ENCODE measurements at places on chromosomes 4 and X.

GRCh38 chr4:96390404-96390803, 550.5 kb downstream of the PDHA2 start:
- DNase-seq, result no peak

DNA sequence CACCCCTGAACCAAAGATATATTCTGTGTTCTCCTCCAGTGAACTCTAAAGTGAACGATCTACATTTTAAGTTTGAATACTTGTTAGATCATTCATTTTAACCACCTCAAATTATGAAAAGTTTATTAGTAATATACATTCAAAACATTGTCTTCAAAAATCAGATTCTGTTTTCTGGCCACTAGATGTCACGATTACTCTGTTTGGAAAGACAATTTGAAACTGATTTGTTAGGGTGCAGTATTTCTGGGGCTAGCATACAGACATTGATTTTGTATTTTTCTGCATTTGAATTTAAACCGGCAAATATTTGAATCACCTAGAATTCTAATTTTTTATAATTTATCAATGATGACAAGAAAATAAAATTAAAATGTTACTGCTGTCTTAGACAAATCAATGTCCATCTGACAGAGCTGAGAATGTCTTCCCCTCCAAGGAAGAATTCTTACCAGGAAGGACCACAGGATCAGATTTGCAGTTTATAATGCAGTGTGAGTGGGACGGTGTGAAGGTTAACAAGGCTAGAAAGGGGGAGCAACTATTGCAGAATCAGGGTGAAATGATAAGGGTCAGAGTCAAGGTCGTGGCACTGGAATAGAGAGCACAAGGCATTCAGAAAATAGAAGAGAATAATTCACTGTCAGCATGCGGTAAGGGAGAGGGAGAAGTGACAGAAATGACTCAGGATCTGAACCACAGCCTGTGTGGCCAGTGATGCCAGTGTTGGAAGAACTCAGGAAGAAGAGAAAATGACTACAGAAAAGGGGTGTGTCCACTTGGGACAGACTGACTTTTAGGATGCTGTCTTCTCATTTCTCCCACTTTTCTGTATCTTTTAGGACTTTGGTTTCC, 91.6 kb downstream of the ANXA10 start:
- DNase-seq, result no peak

GRCh38 chr4:79854856-79855502, 218.1 kb downstream of the ANTXR2 start:
- DNase-seq, result no peak

- no peak for DNase-seq
Measured at GRCh38 chr4:145887241-145887991, 51.2 kb downstream of the ZNF827 start.

- DNase-seq, result no peak
Measured at GRCh38 chr4:40831146-40831907, 81.6 kb downstream of the NSUN7 start.

GRCh38 chr4:120812216-120812615, 110.3 kb downstream of the PRDM5 start:
- DNase-seq, result no peak

DNA sequence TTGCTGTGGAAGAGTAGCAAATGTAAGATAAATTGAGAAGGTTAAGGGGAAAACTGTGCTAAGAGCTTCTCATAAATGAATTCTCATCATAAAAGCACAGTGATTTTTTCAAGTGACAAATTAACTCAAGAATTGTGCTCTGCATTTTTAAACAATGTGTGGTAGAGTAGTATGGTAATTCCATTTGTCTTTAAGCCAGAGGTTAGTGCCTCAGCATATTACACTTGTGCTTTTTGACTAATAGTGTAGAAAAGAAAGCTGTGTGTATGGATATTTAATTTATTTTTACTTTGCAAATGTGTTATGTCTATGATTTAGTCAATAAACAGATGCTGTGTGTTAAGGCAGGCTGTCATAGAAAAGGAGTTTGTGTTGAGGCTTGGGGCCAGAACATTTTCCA, 61.0 kb downstream of the FHIP1A start:
- no peak for DNase-seq

GRCh38 chrX:47587906-47588735, 5.9 kb downstream of the TIMP1 start:
- DNase-seq, result no peak

GRCh38 chrX:54530357-54530900, 410 bp downstream of the GNL3L start:
- DNase-seq, result no peak

DNA sequence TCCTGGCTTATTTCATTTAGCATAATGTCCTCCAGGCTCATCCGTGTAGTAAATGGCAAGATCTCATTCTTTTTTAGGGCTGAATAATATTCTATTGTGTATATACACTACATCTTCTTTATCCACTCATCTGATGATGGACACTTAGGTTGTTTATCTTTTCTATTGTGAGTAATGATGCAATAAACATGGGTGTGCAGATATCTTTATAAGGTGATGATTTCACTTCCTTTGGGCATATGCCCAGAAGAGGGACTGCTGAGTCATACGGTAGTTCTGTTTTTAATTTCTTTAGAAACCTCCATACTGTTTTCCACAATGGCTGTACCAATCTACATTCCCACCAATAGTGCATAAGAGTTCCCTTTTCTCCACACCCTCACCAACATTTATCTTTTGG, 317.6 kb upstream of the CNKSR2 start:
- DNase-seq, result no peak

- DNase-seq, result no peak
Measured at GRCh38 chr4:157961229-157961990, 211.4 kb downstream of the GASK1B start.

DNA sequence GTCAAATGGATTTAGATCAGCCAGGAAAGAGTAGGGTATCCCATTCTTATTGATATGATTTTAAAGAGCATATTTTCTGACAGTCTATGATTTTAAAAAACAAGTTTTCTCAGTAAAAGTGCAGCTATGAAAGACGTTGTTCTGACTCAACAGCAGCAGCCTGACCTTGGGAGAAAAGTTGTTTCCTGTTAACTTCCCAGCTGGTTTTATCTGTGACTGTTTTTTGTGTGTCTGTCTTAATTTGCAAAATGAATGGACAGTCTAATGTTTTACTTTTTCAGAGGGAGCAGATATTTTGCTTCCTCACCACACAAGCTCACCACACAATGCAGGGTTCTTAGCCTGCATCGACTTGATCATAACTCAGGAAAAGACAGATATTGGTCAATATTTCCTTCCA, 764 bp upstream of the MTHFD2L start:
- DNase-seq, result no peak

DNA sequence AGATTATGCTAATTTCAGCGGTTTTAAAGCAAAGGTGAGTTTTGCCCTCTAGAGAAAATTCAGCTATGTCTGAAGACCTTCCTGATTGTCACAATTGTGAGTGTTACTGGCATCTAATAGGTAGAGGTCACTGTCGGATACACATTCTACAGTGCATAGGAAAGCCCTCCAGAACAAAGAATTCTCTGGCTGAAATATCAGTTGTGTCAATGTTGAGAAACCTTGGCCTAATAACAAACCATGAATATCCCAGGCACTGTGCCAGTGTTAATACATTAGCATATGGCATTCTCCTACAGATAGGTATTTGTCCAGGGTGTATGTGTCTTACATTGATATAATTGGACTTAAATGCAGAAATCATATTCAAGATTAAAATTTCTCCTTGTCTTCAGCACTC, 294.3 kb downstream of the FSTL5 start:
- no peak for DNase-seq

- no peak for DNase-seq
Measured at GRCh38 chr4:177434667-177435066, 7.6 kb downstream of the AGA start.

GRCh38 chr4:833731-834367, 7.9 kb upstream of the CPLX1 start:
- no peak for DNase-seq

- no peak for DNase-seq
Measured at GRCh38 chr4:172596206-172596605, 572.4 kb upstream of the GALNT7 start.

DNA sequence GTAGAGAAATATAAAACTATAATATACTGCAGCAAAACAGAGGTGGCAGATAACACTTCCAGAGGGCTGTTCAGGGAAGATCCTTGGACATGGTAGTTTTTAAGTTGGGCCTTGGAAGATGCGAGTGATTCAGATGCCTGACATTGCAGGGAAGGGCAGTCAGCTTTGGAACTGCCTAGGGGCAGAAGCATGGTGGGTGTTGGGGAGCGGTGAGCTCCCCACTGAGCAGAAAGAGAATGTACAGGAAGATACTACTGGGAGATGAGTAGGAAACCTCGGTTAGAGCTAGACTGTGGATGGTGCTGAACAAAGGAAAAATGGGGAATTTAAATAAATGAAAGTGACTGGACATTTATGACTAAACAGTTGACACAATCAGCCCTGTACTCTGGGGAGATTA, 24.9 kb upstream of the SEC24B start:
- DNase-seq, result no peak

- no peak for DNase-seq
Measured at GRCh38 chr4:27049239-27049829, 188.7 kb downstream of the STIM2 start.

GRCh38 chrX:108772549-108772948, 36.2 kb upstream of the IRS4 start:
- no peak for DNase-seq

DNA sequence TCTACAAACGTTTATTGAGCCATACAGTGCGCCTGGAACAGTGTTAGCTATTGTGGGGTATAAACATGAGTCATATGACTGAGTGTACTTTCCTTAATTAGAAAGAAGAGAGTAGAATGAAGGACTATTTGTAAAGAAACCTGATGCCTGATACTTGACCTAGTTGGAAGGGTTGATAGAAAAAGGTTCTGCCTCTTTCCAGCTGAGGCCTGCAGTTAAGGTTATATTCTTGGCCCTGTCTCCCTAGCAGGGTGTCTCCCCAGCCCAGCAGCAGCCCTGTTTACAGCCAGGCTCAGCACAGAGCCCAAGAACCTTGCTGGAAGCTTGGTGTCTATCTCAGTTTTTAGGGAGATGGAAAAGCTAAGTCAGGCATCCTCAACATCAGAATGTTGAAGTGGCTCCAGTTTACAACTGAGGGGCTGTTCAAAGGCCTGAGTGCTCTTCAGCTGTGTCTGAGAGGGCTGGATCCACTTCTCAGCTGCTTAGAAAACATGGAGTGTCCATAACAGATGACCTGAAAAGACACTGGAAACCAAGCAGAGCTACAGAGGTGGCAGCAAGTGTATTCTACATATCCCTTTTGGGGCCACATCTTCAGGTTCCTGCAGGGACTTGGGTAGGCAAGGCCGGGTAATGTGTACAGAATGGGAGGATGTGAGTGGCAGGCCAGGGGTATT, 21.6 kb downstream of the NYX start:
- DNase-seq, result no peak

- DNase-seq, result no peak
Measured at GRCh38 chrX:130702867-130703707, 199.9 kb downstream of the ENOX2 start.

- no peak for DNase-seq
Measured at GRCh38 chr4:6938237-6938636, 28.6 kb downstream of the TBC1D14 start.

GRCh38 chrX:109739625-109740432, 6.8 kb upstream of the ACSL4 start:
- DNase-seq, result no peak

DNA sequence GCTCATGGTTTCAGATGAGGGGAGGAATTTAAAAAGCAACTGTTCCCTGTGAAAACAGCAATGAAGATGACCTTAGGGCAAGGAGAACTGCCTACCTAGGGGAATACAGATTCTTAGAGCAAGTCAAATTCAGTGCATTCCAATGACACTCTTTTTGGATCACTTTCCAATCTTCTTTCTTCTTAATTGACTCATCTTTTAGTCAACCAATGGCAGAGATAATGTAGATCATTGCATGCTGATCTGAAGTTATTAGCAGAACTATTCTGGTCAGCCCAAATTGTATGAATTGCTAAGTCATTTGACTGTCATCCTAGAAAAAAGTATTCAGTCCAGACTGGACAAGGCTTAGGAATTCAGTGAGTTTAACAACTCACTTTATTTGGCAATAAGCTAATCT, 12.6 kb upstream of the NR3C2 start:
- DNase-seq, result no peak

- no peak for DNase-seq
Measured at GRCh38 chrX:6041630-6042029, 187.0 kb downstream of the NLGN4X start.

DNA sequence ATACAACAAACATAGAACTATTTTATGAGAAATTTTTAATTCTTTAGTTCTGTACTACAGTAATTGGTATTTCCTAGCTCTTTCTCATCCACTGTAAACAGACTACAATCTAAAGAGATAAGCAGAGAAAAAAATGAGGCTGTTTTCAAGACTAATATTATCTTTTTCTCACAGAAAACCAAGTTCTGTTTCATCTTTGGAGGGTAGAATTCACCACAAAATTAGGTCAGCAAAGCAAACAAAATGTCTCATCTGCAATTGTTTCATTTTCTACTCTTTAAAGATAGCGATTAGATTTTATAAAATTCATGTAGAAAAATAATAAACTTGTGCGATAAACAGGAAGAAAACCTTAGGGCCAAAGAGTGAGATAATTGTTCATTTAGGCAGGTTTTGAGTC, 10.8 kb downstream of the APOO start:
- DNase-seq, result no peak

DNA sequence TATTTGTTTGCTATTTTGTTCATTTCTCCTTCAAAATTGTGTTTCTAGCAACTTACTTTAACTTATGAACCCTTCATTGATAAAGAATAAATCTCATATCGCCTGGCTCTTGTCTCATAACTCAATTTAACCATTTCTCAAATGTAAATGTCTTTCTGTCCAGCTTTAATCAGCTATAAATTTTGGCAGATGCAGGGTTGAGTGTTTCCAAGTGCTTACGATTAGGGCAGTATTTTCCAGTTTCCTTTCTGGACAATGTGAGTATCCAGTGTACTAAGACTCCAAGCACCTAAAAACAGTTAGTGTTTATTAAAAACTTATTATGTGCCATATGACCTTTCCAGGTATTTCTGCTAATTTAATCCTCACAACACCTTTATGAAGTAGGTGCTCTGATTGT, 218.6 kb upstream of the GK2 start:
- no peak for DNase-seq

DNA sequence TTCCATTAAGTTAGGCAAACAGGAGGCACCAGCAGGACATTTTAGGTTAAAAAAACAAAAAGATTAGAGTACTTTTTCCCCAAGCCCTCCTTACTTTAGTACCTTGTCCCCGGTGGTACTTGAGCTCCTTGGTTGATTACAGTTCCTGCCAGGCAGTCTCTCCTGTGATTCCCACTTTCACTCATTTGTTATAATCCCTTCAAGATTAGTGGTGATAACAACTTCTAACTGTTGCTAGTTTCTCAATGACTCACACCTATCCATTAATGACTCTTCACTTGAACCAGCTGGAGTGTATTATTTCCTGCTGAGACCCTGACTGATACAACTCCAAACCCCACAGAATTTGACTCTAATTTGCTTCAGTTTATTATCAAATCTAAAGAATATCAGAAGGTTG, 765.0 kb upstream of the DIAPH2 start:
- DNase-seq, result no peak

GRCh38 chr4:95985051-95985450, 145.2 kb downstream of the PDHA2 start:
- DNase-seq, result no peak

GRCh38 chrX:38435130-38435529, 82.7 kb downstream of the OTC start:
- no peak for DNase-seq
